ENCODE measurements at places on chromosomes 5 and 9. TPM values are rescaled to one million over a fixed set of nuclear protein-coding genes. Genes with fewer than 3 reads are reported as not detected.

DNA sequence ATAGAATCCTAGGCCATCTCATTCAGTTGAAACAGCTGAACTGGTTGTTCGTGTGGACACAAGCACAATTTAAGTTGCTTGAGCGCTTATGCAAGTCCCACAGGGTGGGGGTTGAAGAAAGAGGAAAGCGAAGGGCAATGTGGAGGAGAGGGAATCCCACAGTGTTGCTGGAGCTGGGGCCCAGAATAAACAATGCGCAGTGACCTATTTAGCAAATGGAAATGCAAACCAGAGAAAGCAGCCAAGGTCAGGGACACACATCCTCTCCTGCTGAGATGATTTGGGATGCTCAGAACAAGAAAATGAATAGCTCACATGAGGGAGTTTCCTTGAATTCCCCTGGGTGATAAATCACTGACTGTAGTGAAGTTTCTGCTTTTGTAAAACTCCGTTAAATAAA is 838.3 kb downstream of the TLE4 start:
- DNase-seq: no peak

DNA sequence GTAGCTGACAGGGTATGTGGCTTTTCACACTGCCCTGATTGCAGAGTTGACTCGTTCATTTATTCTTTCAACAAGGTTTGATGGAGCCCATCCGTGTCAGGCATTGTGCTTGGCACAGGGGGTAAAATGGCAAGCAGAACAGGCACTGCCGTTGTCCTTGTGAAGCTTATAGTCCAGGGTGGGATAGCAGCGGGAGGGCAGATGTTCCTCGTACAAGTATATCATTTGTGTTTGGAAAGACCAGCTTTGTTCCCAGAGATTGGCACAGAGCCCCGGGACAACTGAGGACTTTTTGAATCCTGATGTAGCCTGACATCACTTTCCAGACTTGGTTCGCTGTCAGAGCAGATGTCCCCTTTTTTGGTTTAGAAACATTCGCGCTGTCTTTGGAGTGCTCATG is 50.9 kb downstream of the MVB12B start:
- DNase-seq: no peak

The SLC6A19 gene
- not detected for total RNA-seq

The BTNL3 gene
- not detected for total RNA-seq

The INSL4 gene
- not detected for total RNA-seq

GRCh38 chr9:134286471-134287245 is 39.6 kb upstream of the RXRA start:
- DNase-seq: no peak

DNA sequence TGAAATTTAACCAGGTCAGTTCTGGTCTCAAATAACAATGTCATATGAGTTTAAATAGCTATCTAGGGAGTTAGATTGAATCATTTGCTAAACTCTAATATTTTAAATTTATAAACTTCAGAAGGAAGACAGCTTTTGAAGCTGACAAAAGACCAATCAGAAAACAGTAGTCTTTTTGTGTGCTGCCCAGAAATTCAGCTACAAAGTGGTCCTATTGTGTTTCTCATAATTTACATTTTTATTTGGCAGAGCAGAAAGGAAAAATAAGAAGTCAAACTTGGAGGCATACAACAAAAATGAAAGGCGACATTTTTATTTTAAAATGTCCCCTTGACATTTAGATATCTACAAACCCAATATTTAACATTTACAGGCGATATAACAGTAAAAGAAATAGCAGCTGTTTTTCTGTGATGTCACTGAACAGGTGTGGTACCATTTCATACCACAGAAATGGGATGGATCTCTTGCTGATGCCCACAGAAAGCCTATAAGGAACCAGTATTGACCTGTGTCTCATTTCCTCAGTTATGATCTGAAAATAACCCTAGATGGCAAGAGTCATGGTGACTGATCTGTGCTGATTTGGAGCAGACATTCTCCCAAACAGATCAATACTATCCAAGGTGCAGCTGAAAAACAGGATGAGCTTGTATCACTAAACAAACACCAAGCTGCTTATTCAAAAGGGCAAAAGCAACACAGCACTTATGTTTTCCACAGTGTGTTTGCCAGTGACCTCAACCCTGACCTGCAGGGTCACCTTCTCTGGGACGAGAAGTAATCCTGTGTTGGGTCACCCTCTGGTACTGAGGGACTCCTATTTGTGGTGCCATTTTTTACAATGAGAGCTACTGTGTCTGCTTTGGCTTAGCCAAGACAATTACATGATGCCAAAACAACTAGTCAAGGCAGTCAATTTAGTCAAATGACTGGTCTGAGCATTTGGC is 3.6 kb upstream of the FST start:
- DNase-seq: no peak

DNA sequence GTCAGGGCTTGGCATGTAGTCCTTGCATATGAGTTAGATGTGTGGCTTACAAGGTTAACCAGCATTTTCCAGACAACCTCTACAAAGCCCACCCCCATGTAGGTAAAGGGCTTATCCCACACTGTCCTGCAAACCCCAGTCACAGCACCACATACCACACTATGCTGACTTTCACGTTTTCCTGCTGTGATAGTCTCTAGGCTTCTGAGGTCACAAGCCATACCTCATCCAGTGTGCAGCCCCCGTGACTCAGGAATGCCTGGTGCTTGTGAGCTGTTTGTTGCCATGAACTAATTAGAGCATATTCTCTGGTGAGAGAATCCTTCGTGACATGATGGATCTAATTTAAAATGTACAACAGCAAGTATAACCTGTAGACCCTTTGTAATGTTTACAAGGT is 50.8 kb downstream of the ERAP1 start:
- no peak for DNase-seq

GRCh38 chr5:145853781-145854376 is 18.7 kb upstream of the PRELID2 start:
- DNase-seq: no peak

GRCh38 chr9:89798547-89799120 is 193.8 kb downstream of the GADD45G start:
- no peak for DNase-seq

DNA sequence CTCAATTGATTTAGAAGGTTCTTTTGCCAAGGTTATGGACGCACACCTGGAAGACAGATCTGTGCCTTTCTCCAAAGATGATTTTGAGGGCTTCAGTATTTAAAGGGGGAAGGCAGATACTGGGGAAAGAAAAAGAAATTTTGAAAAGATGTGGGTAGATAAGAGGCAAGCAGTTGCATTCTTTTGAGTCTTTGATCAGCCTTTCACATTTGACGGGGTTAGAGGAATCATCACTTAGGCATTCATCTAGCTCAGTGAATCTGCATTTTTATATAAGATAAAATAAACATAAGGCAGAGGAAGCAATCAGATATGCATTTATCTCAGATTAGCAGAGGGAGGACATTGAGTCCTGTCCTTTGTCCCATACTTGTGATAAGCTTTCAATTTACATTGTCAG is 243.4 kb upstream of the RAI14 start:
- no peak for DNase-seq

GRCh38 chr5:157290981-157291711 is 25.2 kb downstream of the CYFIP2 start:
- no peak for DNase-seq

The RNF14 gene
- total RNA-seq: 35.1 TPM

The C5orf63 gene
- 2.3 TPM for total RNA-seq

DNA sequence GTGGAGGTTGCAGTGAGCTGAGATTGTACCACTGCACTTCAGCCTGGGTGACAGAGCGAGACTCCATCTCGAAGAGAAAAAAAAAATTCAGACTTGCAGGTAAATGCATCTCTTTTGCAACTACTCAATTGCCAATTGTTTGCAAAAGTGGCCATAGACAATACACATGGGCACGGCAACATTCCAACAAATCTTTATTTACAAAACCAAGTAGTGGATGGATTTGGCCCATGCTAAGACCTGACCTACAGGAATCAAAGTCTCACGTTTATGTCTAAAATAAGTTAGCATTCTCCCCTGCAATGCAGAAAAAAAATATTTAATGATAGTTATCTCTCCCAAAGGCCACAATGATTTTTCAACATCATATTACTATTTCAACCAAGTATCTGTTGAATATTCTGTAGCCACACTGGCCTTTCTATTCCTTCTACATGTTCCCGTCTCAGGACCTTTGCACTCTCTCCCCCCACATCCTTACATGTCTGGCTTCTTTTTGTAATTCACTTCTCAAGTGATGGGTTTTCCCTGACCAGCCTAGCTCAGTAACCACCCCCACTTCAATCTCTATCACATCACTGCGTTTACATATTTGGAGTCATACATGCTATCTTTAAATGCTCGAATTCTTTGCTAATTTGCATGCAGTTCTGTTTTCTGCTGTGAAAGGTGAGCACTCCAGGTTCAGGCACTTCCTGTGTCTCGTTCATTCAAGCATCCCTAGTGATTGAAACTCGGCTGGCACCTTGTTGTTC is 54.2 kb downstream of the FNBP1 start:
- no peak for DNase-seq

- DNase-seq: no peak
These were observed 10.0 kb downstream of the FAM13B start for GRCh38 chr5:138022912-138023311.

DNA sequence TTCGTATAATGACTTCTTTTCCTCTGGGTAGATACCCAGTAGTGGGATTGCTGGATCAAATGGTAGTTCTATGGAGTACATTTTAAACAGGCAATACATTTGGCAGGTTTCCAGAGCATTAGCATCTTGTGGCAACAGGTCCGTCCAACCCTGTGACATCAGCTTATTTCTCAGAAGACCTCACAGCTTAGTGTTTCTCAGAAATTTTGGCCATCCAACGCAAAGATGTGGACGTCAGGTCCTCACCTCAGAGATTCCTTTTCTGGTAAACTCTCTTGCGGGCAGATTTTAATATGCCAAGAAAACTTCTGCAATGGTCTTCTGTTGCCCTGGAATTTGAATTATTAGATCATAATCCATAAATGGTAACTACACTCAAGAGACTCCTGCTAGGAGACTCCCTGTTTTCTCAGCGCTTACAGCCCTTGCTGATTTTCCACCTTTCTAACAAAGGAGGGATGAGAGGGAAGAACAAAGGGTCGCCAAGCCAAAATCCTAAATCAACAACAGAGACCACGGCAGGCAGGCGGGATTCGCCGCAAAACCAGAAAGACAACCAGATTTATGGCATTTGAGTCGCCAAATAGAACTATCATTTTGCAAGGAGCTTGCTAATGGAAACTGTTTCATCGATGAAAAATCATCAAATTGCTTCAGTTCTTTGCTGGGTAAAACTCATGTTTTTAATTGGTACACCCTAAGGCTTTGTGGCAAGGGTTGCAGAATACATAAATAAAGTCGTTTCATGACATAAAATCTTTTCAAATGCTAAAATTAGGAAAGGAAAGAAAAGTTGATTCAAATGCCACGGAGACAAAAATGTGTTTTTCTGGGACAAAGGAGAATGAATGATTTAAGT is 34.1 kb upstream of the PLPP1 start:
- DNase-seq: no peak

DNA sequence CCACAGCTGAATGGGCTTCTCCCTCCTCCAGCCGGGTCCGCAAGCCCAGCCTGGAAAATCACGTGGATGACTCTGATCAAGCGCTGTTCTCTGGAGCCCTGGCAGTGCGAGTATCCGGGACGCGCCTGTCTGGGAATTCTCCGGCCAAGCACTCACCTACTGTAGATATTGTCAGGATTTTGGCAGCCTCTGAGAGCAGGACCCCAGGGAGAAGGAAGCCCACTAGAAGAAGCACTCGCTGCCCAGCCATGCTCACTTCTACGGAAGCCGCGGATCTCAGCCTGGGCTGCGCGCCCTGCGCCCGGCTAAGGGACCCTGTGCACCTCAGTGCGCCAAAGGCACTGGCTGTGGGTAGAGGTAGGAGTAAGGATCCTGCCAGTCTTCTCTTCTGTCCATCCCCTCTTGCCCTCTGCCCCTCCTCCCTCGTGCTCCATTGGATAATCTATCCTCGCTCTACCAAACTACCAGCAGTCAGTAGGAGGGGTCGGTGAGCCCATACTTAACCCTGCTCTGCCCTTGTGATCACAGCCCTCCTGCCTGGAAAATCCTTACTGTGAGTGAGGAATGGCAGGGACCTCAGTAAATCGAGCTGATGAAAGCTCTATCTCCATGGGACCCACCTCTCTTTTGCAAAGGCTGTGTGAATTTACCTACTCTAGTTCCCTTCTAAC is at the start of gene UGT3A2:
UGT3A2 (minus strand) TSS at position 343 of the 671 bp plus-strand sequence; CDS start at position 250, 93 bp downstream.
- DNase-seq: no peak

The FOXD4L5 gene
- 0.22 TPM for total RNA-seq

DNA sequence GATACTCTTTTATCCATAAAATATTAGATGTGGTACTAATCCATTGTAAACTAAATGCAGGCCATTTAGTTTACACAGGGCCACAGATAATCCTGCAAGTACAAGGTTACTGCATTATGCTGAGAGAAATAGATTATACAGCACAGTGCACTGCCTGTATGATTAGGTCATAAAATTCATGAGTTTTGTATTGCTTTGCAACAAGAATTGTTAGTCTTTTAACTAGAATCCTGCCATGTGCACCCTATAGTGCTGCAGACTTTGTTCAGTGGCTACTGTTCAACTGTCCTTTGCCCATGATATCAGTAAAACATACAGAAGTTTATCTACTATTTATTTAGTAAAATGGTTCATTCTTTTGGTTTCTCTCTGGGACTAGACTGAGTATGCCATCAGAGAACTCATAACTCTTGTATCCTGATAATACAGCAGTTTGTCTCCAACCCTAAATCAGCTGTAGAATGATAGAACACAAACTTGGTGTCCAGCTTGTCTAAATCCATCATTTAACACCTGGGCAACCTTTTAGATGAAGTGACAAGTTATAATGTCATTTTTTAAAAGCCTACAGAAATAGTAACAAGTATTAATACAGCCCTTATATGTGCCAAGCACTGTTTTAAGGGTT is 291.2 kb downstream of the TMEM167A start:
- DNase-seq: no peak

The CCL28 gene
- total RNA-seq: not detected
